ENCODE measurements at places on chromosomes 5 and 9.

- H3K4me3 ChIP-seq: no peak overlapping the region
- no peak overlapping the region for H3K27ac ChIP-seq
- no peaks in the 10 kb centered on the region for H3K4me1 ChIP-seq
These were observed 311.5 kb downstream of the EFNA5 start for GRCh38 chr5:107359033-107359915.

DNA sequence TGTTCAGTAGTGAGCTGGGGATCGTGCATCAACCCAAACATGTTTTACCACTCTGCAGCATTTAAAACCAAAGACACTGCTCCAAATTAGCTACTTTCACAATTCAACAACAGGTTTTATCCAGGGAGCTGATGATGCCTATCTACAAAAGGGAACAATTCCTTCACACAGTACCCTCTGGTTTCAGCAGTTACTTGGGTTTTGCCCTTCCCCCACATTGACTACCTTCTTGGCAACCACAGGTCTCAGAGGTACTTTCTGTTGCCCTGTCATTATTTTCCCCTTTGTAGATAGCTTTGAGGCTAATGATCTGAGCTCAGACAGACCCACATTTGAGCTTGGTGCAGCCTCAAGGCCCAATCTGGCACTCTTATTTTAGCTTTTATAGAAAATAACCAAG is 96.1 kb downstream of the WDR41 start:
- no peak overlapping the region for H3K4me3 ChIP-seq
- no peak for DNase-seq
- peaks cover 2% of the 10 kb centered on the region for H3K4me1 ChIP-seq
- H3K27me3 ChIP-seq: no peaks in the 10 kb centered on the region
- H3K27ac ChIP-seq: no peak overlapping the region
- H3K36me3 ChIP-seq: no peaks in the 10 kb centered on the region

DNA sequence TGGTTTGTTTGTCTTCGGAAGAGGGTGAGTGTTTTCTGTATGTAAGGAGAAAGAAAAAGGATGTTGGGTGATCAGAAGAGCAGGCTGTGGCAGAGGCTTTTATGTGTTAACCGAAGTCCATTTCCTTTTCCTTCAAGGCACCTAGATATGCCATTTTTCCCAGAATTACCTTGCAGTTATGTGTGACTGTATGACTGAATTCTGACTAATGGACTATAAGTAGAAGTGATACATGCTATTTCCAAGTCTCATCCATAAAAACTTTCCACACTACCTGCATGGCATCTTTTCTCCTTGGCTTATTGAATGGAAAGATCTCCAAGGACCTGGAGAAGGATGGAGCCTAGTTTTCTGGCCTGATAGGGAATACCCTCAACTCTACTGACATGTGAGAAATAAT is 10.6 kb upstream of the NDUFS4 start:
- no peak overlapping the region for H3K4me3 ChIP-seq
- no peak for DNase-seq
- H3K27me3 ChIP-seq: peaks cover 5% of the 10 kb centered on the region
- no peaks in the 10 kb centered on the region for H3K36me3 ChIP-seq

- H3K4me1 ChIP-seq: no peaks in the 10 kb centered on the region
- H3K27ac ChIP-seq: no peak overlapping the region
These were observed 44.8 kb upstream of the RNF130 start for GRCh38 chr5:180116077-180116999.

- peaks cover 23% of the 10 kb centered on the region for H3K4me1 ChIP-seq
- H3K36me3 ChIP-seq: no peaks in the 10 kb centered on the region
- no peaks in the 10 kb centered on the region for H3K27me3 ChIP-seq
- peak; percentile 91 for DNase-seq
These were observed 90.3 kb downstream of the MACROH2A1 start for GRCh38 chr5:135308752-135309151.

- no peak overlapping the region for H3K27ac ChIP-seq
- H3K27me3 ChIP-seq: no peaks in the 10 kb centered on the region
- no peak for DNase-seq
These were observed 648.7 kb downstream of the IRX1 start for GRCh38 chr5:4244306-4244705.

DNA sequence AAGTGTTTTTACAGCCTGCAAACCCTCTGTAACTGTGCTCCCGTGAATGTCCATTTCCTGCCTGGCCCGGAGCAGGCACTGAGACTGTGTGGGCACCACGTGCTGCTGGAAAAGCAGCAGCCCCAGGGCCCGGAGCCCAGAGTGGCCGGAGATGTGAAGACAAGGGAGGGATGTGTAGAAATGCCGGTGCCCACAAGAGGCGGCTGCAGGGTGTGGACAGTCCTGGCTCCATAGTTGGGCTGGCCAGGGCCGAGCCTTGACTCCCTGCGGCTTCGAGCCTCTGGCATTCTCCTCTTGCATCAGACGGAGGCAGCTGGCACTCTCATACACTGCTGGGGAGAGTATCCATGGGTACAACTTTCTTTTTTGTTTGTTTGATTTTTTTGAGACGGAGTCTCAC is 13.2 kb upstream of the GFPT2 start:
- no peaks in the 10 kb centered on the region for H3K27me3 ChIP-seq
- no peak overlapping the region for H3K4me3 ChIP-seq
- H3K4me1 ChIP-seq: peaks cover 7% of the 10 kb centered on the region
- H3K36me3 ChIP-seq: no peaks in the 10 kb centered on the region
- H3K27ac ChIP-seq: no peak overlapping the region

DNA sequence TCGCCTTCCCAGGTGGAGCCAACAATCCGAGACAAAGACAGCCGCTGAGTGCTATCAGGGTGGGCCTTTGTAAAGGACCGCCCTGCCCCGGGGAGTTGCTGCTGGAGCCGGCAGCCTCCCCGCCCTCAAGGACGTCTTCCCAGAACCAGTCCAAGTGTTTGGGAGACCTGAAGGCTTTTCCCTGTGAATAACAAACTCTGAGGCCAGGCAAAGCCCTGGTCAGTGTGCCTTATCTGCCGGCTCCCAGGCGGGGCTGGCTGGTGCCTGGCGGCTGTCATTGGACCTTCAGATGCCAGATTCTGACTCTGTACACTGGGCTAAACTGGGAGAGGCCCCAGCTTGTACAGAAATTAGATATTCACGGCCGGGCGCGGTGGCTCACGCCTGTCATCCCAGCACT is 2.1 kb downstream of the SLC9A3 start:
- no peak overlapping the region for H3K27ac ChIP-seq
- peaks cover 7% of the 10 kb centered on the region for H3K4me1 ChIP-seq
- DNase-seq: no peak
- no peak overlapping the region for H3K4me3 ChIP-seq

- H3K27ac ChIP-seq: no peak overlapping the region
- H3K4me1 ChIP-seq: no peaks in the 10 kb centered on the region
These were observed 250.1 kb downstream of the GAS1 start for GRCh38 chr9:86697213-86697612.

GRCh38 chr5:98292496-98292895 is 481.0 kb upstream of the RGMB start:
- H3K4me3 ChIP-seq: no peak overlapping the region
- no peaks in the 10 kb centered on the region for H3K27me3 ChIP-seq
- DNase-seq: no peak
- H3K4me1 ChIP-seq: no peaks in the 10 kb centered on the region

- peaks cover 3% of the 10 kb centered on the region for H3K36me3 ChIP-seq
- H3K4me3 ChIP-seq: no peak overlapping the region
- H3K4me1 ChIP-seq: no peaks in the 10 kb centered on the region
- H3K27ac ChIP-seq: no peak overlapping the region
These were observed 62.7 kb downstream of the RAB14 start for GRCh38 chr9:121138973-121139372.

GRCh38 chr9:92253656-92254055 is 39.8 kb downstream of the IARS1 start:
- peaks cover 100% of the 10 kb centered on the region for H3K36me3 ChIP-seq
- no peaks in the 10 kb centered on the region for H3K4me1 ChIP-seq
- no peak overlapping the region for H3K4me3 ChIP-seq
- no peak overlapping the region for H3K27ac ChIP-seq
- no peak for DNase-seq

DNA sequence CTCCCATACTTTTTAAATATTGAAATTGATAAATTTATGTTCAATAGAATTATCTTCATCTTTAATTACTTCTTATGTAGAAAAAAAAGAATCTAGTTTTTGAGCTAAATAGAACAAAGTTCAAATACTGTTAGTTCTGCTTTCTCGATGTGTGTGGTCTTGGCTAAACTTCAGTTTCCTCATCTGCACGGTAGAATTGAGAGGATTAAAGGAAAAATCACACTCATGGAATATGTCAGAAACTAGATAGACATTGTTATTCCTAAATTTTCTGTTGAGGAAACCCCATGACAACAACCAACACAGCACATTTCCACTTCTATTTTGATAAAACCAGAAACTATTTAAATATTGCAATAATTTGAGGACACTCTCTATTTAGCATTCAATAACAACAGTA is 100.3 kb downstream of the MUSK start:
- no peak overlapping the region for H3K4me3 ChIP-seq
- H3K27me3 ChIP-seq: no peaks in the 10 kb centered on the region
- DNase-seq: no peak
- H3K36me3 ChIP-seq: no peaks in the 10 kb centered on the region

DNA sequence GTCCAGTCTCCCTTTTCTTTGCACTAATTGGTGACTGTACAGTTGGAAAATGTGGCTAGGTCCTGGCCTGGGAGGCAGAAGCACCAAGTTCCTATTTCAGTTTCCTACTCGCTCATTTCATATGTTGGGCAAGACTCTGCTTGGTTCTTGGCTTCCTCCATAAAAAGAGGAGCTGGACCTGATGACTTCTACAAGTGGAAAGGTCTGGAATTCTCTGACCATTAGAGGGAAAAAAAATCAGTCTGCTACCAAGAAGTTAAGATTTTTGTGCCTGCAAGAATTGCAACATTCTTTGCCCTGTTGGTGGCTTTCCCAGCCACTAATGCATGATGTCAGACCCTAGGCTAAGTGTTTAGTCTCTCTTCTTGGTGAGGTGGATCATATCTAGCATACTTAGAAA is 91.5 kb downstream of the WDR41 start:
- H3K36me3 ChIP-seq: no peaks in the 10 kb centered on the region
- H3K27ac ChIP-seq: no peak overlapping the region
- DNase-seq: peak; percentile 78
- no peak overlapping the region for H3K4me3 ChIP-seq

GRCh38 chr5:115718927-115719326 is 93.1 kb upstream of the TMED7 start:
- no peaks in the 10 kb centered on the region for H3K4me1 ChIP-seq
- DNase-seq: no peak
- H3K36me3 ChIP-seq: no peaks in the 10 kb centered on the region
- no peak overlapping the region for H3K27ac ChIP-seq
- no peaks in the 10 kb centered on the region for H3K27me3 ChIP-seq

DNA sequence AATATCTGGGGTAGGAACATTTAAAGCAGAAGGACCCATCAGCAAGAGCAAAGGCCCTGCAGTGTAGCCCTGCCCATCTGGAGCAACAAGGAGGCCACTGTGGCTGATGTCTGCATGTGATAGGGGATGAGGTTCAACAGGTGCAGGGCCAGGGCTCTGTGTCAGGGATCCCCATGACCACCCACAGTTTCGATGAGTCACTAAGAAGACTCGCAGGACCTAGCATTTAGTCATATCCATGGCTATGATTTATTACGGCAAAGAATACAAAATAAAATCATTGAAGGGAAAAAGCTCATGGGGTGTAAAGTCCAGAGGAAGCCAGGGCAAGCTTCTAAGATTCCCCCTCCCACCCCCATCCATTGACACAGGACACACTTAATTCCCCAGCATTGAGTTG is 188.6 kb downstream of the ADGRV1 start:
- H3K27me3 ChIP-seq: no peaks in the 10 kb centered on the region
- no peak overlapping the region for H3K27ac ChIP-seq
- H3K4me3 ChIP-seq: no peak overlapping the region
- DNase-seq: no peak

DNA sequence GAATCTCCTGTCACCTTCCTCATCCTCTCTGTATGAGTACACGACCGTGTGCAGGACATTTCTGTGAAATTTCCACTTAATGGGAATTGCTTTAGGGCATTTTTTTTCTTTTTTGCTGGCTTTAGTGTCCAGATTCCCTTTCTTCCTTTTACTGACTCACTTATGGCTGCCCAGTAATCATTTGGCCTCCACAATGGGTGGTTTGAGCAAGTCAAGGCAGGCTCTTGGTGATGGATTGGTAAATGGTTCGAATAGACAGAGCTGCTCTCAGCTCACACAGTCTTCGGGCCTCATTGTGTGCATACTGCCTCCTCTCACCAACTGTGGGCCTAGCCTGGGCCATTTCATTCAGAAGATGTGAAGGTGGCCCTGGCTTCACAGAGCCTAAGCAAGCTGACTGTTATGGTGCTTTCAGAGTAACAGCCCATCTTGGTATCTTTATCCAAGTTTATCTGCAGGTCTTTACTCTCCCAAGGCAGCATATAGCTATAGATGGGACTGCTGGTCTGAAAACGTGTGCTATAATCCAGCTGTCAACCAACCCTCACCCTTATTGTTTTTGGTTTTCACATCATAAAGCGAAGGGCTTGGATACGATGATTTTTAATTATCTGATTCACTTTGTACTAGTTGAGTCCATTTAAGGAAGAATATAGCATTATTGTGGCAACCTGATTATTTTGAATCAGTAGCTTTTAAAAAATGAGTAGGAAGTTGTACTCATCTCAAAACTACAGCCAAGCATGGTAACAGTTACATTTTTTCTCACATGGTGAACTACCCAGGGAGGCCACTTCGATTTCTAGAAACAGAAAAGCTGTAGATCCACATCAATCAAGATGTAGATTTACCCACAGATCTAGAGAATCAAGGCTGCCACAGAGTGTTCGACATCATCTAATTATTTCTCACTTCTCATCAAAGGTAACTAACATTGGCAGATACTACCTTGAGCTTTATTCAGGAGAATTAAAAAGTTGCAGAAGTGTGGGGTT is 50.4 kb upstream of the CKMT2 start:
- H3K27ac ChIP-seq: no peak overlapping the region
- no peak for DNase-seq
- H3K27me3 ChIP-seq: peaks cover 3% of the 10 kb centered on the region
- H3K4me1 ChIP-seq: no peaks in the 10 kb centered on the region
- no peaks in the 10 kb centered on the region for H3K36me3 ChIP-seq

- DNase-seq: no peak
- H3K27ac ChIP-seq: no peak overlapping the region
- no peaks in the 10 kb centered on the region for H3K4me1 ChIP-seq
- no peaks in the 10 kb centered on the region for H3K27me3 ChIP-seq
- no peaks in the 10 kb centered on the region for H3K36me3 ChIP-seq
These were observed 93.9 kb upstream of the MEF2C start for GRCh38 chr5:88976914-88977313.

DNA sequence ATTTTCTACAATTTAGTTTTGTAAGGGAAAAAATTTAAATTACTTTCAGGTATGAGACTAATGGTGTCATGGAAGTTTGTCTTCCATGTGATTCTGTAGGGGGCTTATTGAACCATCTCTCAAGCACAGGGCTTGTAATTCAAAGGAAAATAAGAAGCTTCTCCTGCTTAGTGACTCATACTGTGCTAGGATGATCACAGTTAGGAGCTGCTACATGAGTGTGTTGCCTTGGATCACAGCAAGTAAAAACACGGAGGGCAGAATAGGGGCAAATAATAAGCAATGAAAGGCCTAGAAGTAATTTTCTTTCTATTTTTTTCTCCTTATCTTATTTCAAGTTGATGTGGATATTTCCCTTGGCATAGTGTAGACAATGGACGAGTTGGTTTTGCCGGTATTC is 28.9 kb downstream of the TMEM167A start:
- H3K4me1 ChIP-seq: no peaks in the 10 kb centered on the region
- no peak overlapping the region for H3K27ac ChIP-seq
- H3K27me3 ChIP-seq: no peaks in the 10 kb centered on the region

All from mesenchymal stem cell (in vitro differentiated cells and primary cell).